GM13976 (cell line): ENCODE measurements at places on chromosomes 12 and 14.

- no peak for DNase-seq
Observed at GRCh38 chr12:103846415-103846814, 5.4 kb upstream of the NT5DC3 start.

DNA sequence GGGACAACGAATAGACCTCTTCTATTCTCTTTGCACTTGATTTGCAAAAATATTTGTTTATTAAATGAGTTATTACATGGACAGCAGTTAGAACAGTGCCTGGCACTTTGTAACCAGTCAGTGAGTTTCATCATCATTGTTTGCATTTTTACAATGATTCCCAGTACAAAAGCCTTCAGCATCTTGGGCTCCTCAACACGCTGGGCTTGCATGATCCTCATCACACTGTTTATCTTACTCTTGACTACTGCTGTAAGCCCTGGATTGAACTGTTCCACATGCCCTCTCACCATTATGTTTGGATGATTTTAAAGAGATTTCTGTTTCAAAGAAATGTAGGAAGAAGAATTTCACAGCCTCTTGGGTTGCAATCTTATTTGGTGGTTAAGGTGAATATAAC, 204.3 kb downstream of the PELI2 start:
- DNase-seq: no peak

DNA sequence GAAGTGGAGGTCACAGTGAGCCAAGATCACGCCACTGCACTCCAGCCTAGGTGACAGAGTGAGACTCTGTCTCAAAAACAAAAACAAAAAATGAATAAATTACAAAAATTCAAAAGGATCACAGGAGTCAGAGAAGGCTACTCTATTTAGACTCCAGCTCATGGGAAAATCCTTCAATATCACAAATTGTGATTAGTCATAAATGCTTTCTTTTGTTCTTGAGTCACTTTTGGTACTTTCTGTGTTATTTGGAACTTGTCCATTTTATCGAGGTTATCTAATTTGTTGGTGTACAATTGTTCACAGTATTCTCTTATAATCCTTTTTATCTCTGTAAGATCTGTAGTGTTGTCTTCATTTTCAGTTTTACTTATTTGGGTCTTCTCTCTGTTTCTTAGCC, 18.9 kb downstream of the ALDH2 start:
- DNase-seq: no peak

DNA sequence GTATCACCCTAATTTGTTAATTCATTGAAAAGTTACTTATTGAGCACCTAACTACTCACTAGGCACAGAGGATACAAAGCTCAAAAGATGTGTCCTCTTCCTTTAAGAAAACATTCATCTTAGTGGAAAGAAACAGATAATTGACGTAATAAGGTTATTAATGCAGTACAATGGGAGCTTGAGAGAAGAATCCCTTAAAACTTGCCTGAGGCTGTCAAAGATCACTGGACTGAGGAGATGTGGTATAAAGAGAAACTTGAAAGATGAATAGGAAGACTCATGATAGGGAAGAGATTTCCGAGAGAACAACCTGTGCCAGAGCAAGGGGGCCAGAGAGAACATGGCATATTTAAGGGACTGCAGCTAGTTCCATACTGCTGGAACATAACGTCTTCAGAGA, 19.1 kb downstream of the GOLGA5 start:
- DNase-seq: no peak

GRCh38 chr14:24605435-24606190, 3.9 kb downstream of the GZMH start:
- peak; percentile 78 for DNase-seq

DNA sequence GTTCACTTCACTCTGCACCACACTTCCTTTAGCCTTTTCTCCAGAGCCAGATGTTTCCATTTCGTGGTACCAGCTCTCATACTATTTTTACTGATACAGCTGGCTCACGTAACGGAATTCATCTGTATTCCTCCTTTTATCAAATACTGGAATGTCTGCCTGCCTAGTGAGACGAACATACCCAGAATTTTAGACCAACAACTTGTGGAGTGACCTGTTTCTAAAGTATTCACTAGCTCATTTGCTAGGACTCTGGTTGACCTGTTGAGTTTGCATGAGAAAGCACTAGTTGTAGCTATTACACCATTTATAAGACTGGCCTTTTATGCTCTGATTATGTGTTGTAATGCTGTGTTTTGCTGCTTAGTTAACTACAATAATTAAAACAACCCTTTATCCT, 22.6 kb downstream of the KCNA5 start:
- DNase-seq: no peak

- DNase-seq: peak; percentile 25
Observed at GRCh38 chr12:64781280-64782190, 22.3 kb upstream of the GNS start.

GRCh38 chr14:89377544-89377943, 39.5 kb downstream of the FOXN3 start:
- DNase-seq: no peak

DNA sequence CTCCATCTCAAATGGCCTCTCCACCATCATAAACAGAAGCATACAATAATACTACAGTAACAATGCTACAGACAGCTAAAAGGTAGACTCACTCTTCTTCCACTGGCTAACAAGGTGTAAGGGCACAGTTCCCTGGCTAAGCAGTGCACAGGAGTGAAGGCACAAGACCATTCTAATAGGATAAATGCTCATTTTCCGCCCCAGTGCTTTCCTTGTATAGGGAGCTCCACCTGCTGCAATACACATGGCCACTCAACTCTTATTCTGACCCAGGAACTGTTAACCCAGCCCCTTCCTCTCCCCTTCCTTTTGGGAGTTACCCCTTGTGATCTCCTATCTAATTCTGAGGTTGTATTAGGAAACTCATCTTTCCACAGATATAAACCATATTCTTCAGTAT, 124.6 kb downstream of the KCNK10 start:
- no peak for DNase-seq

GRCh38 chr12:33892425-33892824, 129.9 kb upstream of the ALG10 start:
- DNase-seq: no peak

GRCh38 chr12:122072031-122072970, 6.3 kb upstream of the MLXIP start:
- no peak for DNase-seq

- no peak for DNase-seq
Observed at GRCh38 chr12:106585521-106586277, 2.9 kb downstream of the RFX4 start.

- no peak for DNase-seq
Observed at GRCh38 chr14:83799233-83799632, 1730.7 kb upstream of the FLRT2 start.

GRCh38 chr12:113083863-113084435, 27.4 kb downstream of the DTX1 start:
- no peak for DNase-seq

DNA sequence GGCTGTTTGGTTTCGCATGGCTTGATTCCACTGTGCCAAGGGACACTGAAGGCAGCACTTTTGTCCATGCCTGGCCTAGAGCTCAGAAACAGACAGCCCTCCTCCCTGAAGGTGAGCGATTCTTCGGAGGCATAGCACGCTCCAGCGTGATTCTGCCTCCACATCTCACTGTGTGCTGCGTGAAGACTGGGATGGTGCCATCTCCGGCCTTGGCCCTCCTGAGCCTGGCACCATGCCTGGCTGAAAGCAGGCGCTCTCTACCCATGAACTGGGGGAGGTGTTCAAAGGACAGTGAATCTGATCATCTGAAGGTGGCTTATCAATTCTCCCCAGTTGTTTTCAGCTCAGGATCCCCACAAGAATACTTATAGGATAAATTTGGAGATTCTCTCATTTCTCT, 187.4 kb downstream of the TTC7B start:
- no peak for DNase-seq

DNA sequence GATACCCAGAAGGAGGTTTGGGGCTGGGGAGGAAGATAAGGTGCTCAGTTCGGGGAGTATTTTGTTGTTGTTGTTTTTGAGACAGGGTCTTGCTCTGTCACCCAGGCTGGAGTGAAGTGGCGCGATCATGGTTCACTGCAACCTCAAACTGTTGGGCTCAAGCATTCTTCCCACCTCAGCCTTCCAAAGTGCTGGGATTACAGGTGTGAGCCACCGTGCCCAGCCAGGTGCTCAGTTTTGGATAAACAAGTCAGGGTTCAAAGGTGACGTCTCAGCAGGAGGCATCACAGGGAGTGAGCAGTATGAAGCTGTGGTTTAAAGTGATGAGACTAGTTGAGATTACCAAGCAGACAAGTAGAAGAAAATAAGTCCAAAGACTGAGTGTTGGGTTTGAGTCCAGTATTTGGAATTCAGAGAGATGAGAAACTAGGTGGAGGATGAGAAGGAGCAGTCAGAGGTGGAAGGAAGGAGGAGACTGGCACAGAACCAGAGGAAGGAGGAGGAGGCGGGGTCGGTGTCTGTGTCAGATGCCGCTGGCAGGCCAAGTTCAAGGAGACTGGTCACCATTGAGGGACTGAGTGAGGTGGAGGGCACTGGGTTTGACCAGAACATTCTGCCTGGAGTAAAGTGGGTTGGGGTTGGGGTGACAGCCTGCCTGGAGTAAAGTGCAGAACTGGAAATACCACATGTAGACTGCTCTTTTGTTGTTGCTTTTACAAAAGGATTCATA, 16.1 kb downstream of the SLC35E3 start:
- no peak for DNase-seq

GRCh38 chr12:77893918-77894317, 63.2 kb downstream of the NAV3 start:
- no peak for DNase-seq

GRCh38 chr12:119100933-119101332, 77.8 kb upstream of the HSPB8 start:
- DNase-seq: no peak

- DNase-seq: no peak
Observed at GRCh38 chr12:50390316-50390741, 6.1 kb downstream of the FAM186A start.

DNA sequence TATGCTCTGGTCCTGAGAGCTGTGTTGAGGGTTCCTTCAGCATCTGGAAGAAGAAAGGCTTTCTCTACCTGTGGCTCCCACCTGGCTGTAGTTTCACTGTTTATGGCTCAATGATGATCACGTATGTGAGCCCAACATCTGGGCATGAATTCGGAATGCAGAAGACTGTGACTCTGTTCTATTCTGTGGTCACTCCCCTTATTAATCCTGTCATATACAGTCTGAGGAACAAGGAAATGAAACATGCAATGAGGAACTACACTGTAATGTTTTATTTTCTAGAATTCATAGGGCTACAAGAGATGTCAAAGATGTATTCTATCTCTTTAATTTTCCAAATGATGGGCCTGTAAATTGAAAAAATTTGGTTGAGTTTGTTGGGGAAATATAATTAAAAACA, 10.8 kb upstream of the OR11G2 start:
- no peak for DNase-seq

GRCh38 chr12:19979584-19979983, 388.8 kb upstream of the PDE3A start:
- DNase-seq: no peak

- DNase-seq: no peak
Observed at GRCh38 chr14:69459122-69459521, 25.4 kb upstream of the PLEKHD1 start.

DNA sequence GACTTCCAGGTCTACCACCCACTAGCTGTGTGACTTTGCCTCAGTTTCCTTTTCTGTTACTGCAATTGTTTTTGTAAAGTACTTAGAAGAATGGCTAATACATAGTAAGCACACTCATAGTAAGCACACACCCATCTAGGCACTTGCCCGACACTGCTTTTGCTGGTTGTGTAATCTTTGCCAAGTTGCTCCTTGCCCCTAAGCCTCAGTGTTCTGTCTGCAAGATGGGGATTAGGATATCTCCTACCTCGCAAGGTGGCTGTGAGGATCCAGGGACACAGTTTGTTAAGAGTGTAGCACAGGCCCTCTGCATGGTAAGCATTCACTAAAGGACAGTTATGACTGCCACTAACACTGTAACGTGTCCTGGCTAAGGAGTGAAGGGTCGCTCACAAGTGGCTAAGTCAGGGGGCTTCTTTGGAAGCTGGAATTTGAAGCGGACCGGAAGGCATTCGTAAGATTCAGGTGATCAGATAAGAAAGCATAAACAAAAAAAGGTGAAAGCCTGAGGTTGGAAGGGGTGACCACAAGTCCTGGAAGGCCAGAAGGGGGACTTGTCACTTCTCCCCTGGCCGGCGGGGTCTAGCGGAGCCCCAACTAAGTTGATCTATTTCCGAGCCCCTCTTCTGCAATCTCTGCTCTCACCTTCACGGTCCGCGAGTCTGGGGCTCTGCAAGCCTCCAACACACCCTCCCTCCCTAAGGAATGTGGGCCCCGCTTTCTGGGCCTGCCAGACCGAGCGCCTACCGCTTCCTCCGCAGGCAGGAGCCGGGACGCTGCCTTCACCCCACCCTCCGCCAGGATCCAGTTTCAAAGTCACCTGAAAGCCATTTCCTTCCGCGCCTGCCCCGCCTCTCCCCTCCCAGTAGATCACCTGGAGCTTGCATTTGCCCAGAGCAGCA, 1.5 kb upstream of the PLEKHG3 start:
- DNase-seq: no peak

DNA sequence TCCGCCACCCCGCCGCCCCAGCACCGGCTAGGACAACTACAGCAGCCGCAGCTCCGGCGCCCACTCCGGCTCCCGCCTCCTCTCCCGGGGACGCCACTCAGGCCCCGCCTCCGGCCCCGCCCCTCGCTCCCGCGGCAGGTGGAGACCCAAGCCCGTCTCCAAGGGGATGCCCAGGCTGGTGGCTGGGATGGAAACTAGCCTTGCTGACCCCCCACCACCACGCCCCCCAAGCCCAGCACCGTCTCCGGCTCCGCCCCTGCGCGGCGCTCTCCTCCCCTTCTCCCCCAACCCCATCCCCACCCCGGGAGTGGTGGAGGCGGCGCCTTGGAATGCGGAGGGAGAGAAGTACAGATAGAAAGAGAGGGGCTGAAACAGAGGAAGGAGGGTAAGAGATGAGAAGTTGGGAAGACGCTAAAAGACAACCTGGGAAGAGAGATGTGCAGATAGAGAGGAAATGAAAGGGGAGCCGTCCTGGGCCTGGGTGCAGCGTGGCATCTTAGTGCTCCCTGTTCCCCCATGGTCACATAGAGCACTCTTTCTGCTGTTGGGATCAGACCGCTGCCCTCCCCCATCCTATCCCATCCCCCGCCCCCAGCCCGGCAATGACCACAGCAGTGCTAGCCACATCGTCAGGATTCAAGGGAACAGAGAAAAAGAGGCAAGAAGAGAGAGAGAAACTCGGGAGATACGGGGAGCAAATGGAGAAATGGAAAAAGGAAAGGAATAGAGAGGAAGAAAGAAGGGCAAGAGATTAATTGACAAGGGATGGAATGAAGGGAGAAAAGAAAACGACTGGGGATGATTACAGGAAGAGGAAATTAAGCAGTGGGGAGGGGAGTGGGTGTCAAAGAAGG, at the start of gene ITGA7:
Gene ITGA7, minus strand, starts transcription at position 64 of the 854 bp plus-strand sequence. CDS start 222 bp downstream, outside the sequence.
- DNase-seq: peak; percentile 86

DNA sequence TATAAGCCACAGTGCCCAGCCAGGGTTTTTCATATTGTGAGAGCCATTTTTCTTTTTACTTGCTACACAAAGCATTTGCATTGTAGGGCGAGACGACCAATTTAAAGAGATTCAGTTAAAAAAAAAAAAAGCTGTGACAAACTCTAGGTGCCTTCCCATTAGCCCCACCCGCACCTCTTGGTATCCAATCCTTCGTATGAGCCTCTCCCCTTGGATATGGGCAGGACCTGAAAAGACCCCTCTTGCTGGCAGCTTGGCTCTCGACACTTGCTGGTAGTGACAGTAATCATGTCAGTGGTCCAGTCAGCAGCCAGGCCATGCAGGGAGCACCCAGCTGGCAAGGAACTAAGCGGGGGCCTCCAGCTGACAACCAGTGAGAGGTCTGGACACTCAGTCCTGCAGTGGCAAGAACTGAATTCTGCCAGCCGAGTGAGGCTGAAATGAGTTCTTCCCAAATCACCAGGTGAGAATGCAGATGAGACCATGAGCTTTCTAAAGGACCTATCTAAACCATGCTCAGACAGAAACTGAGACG, 46.5 kb downstream of the SINHCAF start:
- no peak for DNase-seq

GRCh38 chr12:26941215-26941594, 2.9 kb downstream of the FGFR1OP2 start:
- DNase-seq: no peak
